ENCODE measurements at places on chromosomes 4 and X. TPM values are rescaled to one million over a fixed set of nuclear protein-coding genes. Genes with fewer than 3 reads are reported as not detected.
A peak's percentile ranks its signal among the peaks of the same experiment; 100 is the strongest.

The DOK7 gene
- total RNA-seq: not detected

The HSD17B13 gene
- 0.19 TPM for total RNA-seq

The RAB40A gene
- total RNA-seq: 0.16 TPM

The HCFC1 gene
- total RNA-seq: 109 TPM

The PRAF2 gene
- total RNA-seq: 15.9 TPM

The TMPRSS11F gene
- total RNA-seq: not detected

The WDR17 gene
- 2.1 TPM for total RNA-seq

DNA sequence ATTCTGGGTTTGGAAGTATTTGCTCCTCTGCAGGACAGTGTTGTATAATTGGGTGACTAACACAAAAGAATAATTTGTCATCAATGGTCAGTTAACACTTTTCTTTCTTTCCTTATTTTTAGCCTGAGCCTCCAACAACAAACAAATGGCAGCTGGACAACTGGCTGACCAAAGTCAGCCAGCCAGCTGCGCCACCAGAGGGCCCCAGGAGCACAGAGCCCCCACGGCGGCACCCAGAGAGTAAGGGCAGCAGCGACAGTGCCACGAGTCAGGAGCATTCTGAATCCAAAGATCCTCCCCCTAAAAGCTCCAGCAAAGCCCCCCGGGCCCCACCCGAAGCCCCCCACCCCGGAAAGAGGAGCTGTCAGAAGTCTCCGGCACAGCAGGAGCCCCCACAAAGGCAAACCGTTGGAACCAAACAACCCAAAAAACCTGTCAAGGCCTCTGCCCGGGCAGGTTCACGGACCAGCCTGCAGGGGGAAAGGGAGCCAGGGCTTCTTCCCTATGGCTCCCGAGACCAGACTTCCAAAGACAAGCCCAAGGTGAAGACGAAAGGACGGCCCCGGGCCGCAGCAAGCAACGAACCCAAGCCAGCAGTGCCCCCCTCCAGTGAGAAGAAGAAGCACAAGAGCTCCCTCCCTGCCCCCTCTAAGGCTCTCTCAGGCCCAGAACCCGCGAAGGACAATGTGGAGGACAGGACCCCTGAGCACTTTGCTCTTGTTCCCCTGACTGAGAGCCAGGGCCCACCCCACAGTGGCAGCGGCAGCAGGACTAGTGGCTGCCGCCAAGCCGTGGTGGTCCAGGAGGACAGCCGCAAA is 106.0 kb downstream of the KLHL8 start:
- DNase-seq: no peak
- H3K4me3 ChIP-seq: no peak overlapping the region
- peaks cover 46% of the 10 kb centered on the region for H3K36me3 ChIP-seq
- peaks cover 9% of the 10 kb centered on the region for H3K4me1 ChIP-seq

GRCh38 chr4:188660796-188661195 is 521.6 kb downstream of the TRIML1 start:
- no peak overlapping the region for H3K4me3 ChIP-seq
- no peak overlapping the region for H3K27ac ChIP-seq

DNA sequence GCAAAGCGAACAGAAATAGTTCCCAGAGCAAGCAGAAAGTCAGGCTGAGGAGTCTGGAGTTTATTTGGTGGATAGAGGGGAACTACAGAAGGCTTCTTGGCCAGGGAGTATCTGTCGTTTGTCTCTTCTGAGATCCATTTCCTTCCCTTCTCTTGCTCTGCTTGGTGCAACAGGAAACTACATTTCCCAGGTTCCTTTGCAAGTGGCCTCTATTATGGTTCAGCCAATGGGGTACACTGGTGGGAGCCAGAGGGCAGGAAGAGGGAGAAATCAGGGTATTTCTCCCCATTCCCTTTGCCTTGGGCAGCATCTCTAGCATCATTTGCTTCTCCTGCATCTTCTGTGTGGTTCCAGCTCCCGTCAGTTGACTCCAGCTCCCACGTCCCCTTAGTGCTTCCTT is 142.1 kb downstream of the BCOR start:
- no peak for DNase-seq
- H3K27ac ChIP-seq: peak overlapping the region; percentile 66
- peaks cover 5% of the 10 kb centered on the region for H3K4me1 ChIP-seq
- H3K36me3 ChIP-seq: no peaks in the 10 kb centered on the region
- no peak overlapping the region for H3K4me3 ChIP-seq

DNA sequence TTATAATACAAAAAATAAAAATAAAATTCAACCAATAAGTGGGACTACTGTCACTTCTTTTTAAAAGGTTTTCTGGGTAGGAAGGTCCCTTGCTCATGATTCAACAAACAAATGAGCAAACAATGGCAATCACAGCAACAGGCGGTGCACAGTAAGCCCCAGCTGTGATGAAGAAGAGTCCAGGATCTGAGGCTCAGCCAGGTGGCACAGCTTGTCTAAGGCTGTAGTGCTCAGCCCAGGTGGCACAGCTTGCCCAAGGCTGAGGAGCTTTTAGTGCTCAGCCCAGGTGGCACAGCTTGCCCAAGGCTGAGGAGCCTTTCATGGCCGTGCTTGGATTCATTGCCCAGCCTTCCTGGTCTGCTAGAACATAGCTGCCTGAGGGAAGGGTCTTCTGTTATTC is 75.0 kb downstream of the ZFYVE28 start:
- no peak overlapping the region for H3K27ac ChIP-seq
- no peaks in the 10 kb centered on the region for H3K27me3 ChIP-seq
- no peaks in the 10 kb centered on the region for H3K36me3 ChIP-seq
- H3K4me1 ChIP-seq: no peaks in the 10 kb centered on the region
- no peak overlapping the region for H3K4me3 ChIP-seq
- DNase-seq: no peak

DNA sequence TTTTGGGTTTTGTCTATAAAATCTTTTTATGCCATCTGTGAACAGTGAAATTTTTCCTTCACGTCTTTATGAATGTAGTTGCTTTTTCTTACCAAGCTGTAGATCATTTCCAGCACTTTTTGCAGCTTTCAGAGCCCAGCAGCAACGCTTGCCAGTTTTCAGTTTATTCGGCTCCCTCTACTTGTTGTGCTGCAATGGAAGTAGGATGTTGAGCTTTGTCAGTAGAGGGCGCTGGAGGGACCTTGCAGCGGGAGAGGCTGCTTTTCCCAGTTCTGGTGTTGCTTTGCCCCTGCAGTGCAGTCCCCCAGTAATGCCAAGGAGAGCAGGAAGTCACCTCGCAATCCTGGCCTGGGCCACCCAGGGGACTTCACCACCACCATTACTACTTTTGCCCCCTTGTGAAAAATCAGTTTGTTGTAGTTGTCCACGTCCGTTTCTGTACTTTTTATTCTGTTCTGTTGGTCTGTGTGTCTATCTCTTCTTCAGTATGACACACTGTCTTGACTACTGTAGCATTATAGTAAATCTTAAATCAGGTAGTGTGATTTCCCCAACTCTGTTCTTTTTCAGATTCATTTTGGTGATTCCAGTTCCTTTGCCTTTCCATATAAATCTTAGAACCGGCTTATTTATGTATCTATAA is 21.8 kb downstream of the CMC4 start:
- peaks cover 16% of the 10 kb centered on the region for H3K4me1 ChIP-seq
- DNase-seq: peak; percentile 80
- peaks cover 40% of the 10 kb centered on the region for H3K36me3 ChIP-seq
- H3K27me3 ChIP-seq: no peaks in the 10 kb centered on the region

DNA sequence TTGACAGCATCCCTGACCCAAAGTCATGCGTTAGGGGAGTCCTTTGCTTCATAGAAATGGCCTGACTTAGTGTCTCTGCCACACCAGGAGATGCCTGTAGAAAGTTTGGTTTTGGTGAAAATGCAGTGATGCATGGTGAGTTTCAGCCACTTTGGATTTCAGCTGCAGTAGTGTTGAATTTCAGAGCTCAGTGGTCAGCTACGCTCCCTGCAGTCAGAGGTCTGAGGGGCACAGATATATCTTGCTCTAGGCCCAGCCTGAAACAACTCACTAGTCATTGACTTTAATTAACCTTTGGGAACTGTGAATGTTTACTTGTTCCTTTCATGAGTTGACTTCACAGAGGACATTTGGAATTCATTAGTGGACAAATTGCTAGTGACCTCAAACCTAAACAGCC is 17.5 kb downstream of the RBMX2 start:
- no peaks in the 10 kb centered on the region for H3K27me3 ChIP-seq
- peaks cover 3% of the 10 kb centered on the region for H3K36me3 ChIP-seq
- H3K4me1 ChIP-seq: no peaks in the 10 kb centered on the region
- no peak overlapping the region for H3K27ac ChIP-seq
- no peak overlapping the region for H3K4me3 ChIP-seq
- DNase-seq: no peak

GRCh38 chr4:70691661-70692060 is 3.3 kb downstream of the UTP3 start:
- H3K4me1 ChIP-seq: peaks cover 28% of the 10 kb centered on the region
- no peak for DNase-seq
- peak overlapping the region; percentile 55 for H3K4me3 ChIP-seq
- H3K36me3 ChIP-seq: peaks cover 33% of the 10 kb centered on the region
- no peaks in the 10 kb centered on the region for H3K27me3 ChIP-seq
- H3K27ac ChIP-seq: no peak overlapping the region

- H3K36me3 ChIP-seq: peaks cover 39% of the 10 kb centered on the region
- H3K4me3 ChIP-seq: peak overlapping the region; percentile 80
- peak overlapping the region; percentile 99 for H3K27ac ChIP-seq
- no peaks in the 10 kb centered on the region for H3K27me3 ChIP-seq
- H3K4me1 ChIP-seq: peaks cover 79% of the 10 kb centered on the region
- DNase-seq: peak; percentile 75
These were observed 175.3 kb downstream of the TSPAN5 start for GRCh38 chr4:98482847-98483806.

- no peaks in the 10 kb centered on the region for H3K4me1 ChIP-seq
- H3K27me3 ChIP-seq: no peaks in the 10 kb centered on the region
These were observed 21.9 kb downstream of the TRIML1 start for GRCh38 chr4:188161167-188161566.

- H3K27me3 ChIP-seq: peaks cover 4% of the 10 kb centered on the region
- H3K4me3 ChIP-seq: no peak overlapping the region
- no peaks in the 10 kb centered on the region for H3K4me1 ChIP-seq
- DNase-seq: no peak
- H3K36me3 ChIP-seq: no peaks in the 10 kb centered on the region
These were observed 35.4 kb downstream of the IGFBP7 start for GRCh38 chr4:57074744-57075143.

GRCh38 chr4:168794092-168794707 is 215.9 kb downstream of the CBR4 start:
- DNase-seq: no peak
- H3K4me1 ChIP-seq: no peaks in the 10 kb centered on the region
- H3K36me3 ChIP-seq: no peaks in the 10 kb centered on the region
- H3K27me3 ChIP-seq: peaks cover 2% of the 10 kb centered on the region
- H3K27ac ChIP-seq: no peak overlapping the region

DNA sequence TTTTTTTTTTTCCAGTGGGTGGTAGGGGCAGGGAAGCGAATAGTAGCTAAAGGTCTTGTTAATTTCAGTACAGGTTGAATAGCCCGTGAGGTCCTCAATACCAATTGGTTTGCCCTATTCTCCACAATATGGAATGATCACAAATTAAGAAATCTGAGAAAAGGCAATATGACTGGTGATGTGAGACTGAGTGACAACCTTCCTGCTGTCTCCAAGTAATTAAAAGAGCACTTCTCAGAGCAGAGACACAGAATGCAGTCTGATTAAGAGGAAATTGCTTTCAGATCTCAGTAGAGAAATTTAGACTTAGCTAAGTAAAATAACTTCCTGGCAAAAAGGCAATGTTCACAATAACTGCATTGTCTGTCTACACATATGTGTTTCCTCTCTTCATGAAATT is 23.0 kb downstream of the GPR174 start:
- H3K27ac ChIP-seq: peak overlapping the region; percentile 93
- DNase-seq: peak; percentile 54
- peak overlapping the region; percentile 86 for H3K4me3 ChIP-seq
- peaks cover 52% of the 10 kb centered on the region for H3K4me1 ChIP-seq
- H3K27me3 ChIP-seq: no peaks in the 10 kb centered on the region
- H3K36me3 ChIP-seq: peaks cover 33% of the 10 kb centered on the region

DNA sequence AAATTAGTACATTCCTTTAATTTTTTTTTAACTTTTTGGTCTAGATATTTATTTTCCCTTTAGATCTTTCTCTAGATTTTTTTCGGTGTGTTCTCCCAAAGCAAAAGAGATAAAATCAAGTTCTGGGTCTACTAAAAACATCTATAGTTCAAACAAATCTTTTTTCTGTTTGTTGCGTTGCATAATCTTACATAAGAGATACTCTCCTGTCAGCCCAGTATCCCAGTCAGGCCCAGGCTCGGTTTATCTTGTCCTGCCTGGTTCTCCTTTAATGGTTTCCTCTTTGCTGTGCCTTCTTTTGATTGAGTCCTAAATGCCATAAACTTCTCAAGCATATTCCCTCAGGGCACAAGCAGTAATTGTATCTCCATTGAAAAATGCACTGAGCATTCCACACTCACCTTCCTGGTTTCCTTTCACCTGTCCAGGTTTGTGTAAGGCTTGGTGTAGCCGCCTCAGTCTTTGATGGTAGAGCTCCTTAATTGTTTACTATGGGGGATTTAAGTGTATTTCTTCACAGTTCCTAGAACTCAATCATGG is 104.9 kb downstream of the TMEM131L start:
- no peak overlapping the region for H3K4me3 ChIP-seq
- H3K27ac ChIP-seq: no peak overlapping the region
- no peak for DNase-seq
- no peaks in the 10 kb centered on the region for H3K27me3 ChIP-seq

DNA sequence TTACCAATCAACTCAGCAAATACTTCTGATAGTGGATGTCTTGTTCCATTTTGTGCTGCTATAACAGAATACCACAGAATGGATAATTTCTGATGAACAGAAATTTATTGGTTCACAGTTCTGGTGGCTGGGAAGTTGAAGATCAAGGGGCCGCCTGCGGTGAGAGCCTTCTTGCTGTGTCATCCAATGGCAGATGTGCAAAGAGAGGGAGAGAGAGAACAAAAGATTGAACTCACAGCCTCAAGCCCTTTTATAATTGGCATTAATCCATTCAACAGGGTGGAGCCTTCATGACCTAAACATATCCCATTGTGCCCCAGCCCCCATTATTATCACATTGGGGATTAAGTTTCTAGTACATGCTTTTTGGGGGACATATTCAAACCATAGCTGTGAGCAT is 86.1 kb downstream of the ADGRG4 start:
- H3K27ac ChIP-seq: no peak overlapping the region
- no peak overlapping the region for H3K4me3 ChIP-seq
- H3K4me1 ChIP-seq: no peaks in the 10 kb centered on the region
- no peak for DNase-seq
- H3K36me3 ChIP-seq: no peaks in the 10 kb centered on the region

DNA sequence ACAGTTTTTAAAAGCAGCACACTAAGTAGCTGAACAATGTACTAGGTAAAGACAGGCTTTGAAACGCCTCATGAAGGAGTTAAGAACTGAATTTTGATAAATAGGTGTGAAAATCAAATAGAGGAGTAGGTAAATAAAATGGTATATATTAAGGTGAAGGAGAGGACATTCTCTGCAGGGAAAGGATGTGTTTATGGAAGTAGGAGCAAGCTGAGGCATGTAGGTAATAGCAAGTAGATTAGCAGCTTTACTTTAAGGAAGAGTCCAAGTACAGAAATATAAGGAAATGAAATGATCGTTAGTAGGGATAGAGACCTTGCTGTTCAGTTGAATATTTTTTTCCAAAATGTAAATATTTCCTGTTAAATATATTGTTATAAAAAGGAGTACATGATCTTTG is 12.5 kb downstream of the METAP1 start:
- no peaks in the 10 kb centered on the region for H3K27me3 ChIP-seq
- no peak for DNase-seq
- peaks cover 2% of the 10 kb centered on the region for H3K4me1 ChIP-seq
- H3K36me3 ChIP-seq: peaks cover 31% of the 10 kb centered on the region
- H3K4me3 ChIP-seq: no peak overlapping the region

- no peaks in the 10 kb centered on the region for H3K36me3 ChIP-seq
- no peak for DNase-seq
- peaks cover 4% of the 10 kb centered on the region for H3K4me1 ChIP-seq
These were observed 631 bp downstream of the TMEM47 start for GRCh38 chrX:34656467-34656841.

All from activated CD4-positive, alpha-beta T cell treated with anti-CD3 and anti-CD28 coated beads, Interleukin-2, amount 10 ng/mL, durations not matched to agents 24 days and 14 days (primary cell).